ENCODE measurements at places on chromosomes 12 and 14.

GRCh38 chr12:69966409-69966808 is 141.4 kb downstream of the MYRFL start:
- no peak for DNase-seq

DNA sequence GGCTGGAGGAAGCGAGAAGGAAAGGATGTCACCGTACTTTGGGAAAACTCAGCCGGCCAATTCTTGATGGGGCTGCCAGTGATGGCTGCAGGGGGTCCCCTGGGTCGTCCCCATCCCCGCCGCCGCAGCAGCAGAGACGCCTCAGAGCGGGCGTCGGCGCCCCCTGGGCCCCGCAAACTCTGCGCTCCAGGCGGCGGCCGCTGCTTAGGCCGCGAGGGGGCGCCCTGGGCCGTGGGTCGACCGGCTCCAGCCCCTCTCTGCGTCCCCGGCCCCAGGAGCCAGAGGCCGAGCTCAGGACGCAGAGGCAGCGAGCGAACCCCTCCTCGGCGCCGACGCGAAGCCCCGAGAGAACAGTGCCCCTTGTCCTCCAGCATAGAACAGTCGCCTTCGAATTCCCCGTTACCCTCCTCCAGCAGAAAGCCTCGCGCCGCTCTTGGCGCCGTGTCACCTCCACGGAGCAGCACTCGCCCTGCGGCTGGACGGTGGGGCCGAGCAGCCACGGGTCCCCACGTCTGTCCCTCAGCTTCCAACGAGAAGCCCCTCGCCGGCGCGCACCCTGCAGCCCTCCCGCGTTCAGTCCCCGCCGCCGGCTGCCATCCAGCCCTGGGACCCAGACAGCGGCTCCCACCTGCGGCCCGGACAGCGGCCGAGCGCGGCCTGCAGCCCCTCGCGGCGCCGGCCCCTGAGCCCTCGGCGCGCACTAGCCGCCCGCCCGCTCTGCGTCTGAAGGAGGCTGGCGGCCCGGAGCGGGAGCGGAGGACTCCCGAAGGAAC is 106.6 kb downstream of the PRICKLE1 start:
- no peak for DNase-seq

DNA sequence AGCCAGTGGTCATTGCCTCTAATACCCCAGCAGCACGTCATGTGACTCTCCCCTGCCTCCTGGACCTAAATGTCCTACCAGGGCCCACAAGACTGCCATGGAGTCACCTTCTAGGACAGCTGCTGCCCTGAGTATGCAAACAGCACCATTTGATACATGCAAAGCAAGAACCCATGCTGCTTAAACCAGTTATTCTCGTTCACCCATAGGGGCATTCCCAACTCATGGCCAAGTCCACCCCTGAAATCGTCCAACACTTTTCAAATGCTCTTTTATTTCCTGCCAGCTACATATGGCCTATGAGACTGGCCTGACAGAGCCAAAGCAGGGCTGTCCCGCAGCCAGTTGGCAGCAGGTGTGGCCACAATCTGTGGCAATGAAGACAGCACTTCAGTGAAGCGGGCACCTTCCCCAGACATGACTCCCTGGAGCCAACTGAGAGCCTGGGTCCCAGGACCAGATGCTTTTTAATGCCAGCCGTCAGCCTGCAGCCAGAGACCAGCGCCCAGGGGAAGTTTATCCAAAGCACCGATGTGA is 99.9 kb downstream of the BCAT1 start:
- no peak for DNase-seq

GRCh38 chr12:52347551-52348510 is 19.4 kb downstream of the KRT85 start:
- no peak for DNase-seq

DNA sequence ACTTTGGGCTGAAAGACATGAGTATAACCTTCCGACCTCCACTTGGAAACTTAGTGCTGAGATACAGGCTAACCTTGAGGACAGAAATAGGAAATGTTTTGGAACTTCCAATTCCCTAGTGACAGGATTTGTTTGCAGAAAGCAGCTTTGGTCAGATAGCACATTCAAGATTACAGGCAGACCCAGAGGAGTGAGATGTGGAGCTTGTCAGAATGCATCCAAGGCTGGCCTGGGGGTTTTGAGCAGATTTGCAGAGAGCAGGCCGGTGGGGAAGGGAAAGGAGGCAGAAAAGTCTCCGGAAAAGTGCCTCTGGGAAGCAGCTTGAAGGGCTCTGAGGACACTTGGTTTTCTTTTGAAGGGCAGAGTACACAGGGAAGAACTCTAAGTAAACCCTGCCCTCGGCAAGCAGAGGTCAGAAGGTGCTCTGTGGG is 180.3 kb downstream of the ETV6 start:
- DNase-seq: no peak

GRCh38 chr12:24979329-24979728 is 30.4 kb upstream of the BCAT1 start:
- DNase-seq: no peak

- no peak for DNase-seq
Measured at GRCh38 chr14:33317675-33318074, 379.0 kb downstream of the NPAS3 start.

DNA sequence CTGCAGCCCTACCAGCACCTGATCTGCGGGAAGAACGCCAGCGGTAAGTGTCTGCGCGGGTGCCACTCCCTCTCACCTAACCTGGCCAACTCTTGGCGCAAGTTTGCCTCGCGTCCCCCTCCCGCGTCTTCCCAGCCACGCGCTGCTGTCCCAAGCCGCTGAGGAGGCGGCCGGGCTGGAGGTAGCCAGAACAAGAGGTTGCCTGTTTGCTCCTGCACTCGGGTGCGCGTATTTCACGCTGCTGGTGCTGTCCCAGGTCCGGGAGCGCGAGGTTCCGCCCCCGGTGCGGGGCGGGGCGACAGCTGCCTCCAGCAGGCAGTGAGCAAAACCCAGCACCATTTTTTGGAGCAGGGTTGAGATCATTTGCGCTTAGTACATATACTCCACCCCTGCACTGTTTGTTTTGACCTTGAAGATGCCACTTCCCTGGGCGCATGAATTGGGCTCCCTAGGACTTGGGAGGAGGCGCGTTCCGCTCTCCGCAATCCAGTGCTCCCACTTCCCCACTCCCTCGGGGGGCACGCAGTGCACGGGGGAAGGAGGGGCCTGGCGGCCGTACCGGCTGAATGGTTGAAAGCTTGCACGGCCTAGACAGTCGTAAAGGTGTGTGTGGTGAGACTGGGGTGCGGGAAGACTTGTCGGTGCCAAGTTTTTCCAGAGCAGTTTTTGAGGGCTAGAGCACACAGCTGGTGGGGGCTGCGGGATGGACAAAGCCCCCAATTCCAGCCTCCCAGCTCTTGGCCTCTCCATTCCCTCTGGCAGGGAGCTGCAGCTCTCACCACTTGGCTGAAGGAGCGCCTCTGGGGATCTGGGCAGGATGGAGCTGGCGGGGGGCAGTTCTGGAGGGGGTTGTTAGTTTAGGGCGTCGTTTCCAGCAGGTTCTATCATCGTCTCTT is 226.9 kb upstream of the CRY1 start:
- DNase-seq: no peak
